ENCODE measurements at places on chromosomes 13 and 19.

DNA sequence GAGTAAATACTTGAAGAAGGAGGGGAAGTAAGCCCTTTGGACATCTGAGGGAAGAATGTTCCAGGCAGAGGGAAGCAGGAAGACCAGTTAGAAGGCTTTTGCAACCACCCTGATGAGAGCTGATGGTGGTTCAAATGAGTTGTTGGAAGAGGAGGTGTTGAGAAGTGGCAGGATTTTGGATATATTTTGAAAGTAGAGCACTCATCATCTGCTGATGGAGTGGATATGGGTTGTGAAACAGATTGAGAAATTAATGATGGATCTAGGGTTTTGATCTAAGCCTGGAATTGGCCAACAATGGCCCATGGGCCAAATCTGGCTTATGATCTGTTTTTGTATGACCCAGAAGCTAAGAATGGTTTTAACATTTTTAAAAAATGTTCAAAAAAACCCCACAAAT, 230.7 kb downstream of the NDFIP2 start:
- DNase-seq, result no peak

GRCh38 chr13:20125129-20125782, 35.6 kb downstream of the GJA3 start:
- no peak for DNase-seq

DNA sequence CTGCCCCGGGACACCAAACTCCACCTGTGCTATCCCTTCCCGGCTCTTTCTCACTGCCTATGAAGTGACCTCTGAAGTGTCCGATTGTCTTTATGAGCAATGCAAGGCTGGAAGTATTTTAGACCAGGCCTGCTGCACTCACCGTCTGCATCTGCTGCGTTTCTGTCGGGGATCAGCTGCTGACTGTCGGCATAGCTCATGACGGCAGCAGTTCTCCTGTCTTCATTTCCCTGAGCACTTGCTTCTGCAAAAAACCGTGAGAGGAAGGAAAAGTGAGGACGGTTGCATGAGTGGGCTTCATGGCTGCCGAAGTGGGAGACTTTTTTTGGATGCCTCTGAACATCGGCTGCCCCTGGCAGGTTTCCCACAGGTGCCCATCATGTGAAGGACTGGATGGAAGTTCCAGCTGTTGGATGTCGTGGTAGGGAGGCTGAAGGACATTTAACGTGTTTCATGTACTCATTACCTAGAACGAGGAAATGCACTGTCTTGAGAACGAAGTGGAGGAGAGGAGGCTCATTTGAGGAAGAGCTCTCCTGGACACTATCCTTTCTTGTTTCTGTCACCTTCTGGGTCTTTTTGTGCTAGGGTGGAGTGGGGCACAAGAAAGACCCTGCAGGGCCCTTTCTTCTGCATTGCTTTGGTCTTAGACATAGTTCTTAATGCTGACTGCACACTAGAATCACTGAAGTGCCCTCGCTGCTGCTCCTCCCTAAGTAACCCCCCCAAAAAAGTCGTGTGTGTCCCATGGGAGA, 94.7 kb downstream of the RNASEH2B start:
- no peak for DNase-seq

GRCh38 chr13:105139048-105139379, 1396.4 kb downstream of the EFNB2 start:
- no peak for DNase-seq

DNA sequence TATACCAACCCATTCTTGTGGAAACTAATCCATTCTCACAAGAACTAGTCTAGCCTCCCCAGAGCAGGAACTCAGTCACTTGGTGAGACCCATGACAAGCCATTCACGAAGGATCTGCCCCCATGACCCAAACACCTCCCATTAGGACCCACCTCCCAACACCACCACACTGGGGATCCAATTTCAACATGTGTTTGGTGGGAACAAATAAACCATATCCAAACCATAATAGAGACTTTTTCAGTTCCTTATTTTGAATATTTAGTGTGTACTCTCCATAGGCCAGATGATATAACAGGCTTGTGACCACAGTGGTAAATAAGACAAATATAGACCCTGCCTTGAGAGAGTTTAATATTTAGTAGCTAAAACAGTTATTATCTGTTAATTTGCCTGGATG, 227.5 kb upstream of the SERP2 start:
- no peak for DNase-seq

- DNase-seq, result no peak
Measured at GRCh38 chr19:47323409-47323808, 8.6 kb upstream of the C5AR2 start.

- DNase-seq, result no peak
Measured at GRCh38 chr19:6608940-6609339, 18.0 kb upstream of the CD70 start.

DNA sequence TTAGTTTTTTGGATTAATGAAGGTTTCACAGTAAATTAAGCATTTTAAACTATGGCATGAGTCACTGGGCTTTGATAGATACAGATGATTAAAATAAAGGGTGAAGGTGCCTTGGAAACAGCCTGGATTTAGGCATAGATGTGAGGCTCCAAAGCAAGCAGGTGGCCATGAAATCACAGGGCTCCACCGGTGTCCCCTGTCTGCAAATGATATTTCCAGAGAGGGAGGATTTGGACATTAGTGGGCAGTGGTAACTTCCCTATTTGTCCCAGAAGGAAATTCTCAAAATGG, 127.2 kb downstream of the COL4A1 start:
- DNase-seq, result no peak

DNA sequence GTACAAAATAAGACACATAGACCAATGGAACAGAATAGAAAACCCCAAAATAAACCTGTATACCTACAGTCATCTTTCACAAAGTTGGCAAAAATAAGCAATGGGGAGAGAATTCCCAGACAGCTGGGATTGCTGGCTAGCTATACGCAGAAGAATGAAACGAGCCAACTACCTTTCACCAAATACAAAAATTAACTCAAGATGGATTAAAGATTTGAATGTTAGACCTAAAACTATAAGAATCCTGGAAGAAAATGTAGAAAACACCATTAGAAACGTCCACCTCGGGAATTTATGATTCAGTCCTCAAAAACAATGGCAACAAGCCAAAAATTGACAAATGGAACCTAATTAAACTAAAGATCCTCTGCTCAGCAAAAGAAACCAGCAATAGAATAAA, 408.1 kb upstream of the SLITRK1 start:
- DNase-seq, result no peak

GRCh38 chr19:33440241-33440640, 66.7 kb downstream of the CEBPG start:
- no peak for DNase-seq

GRCh38 chr13:34174671-34175145, 356.8 kb downstream of the RFC3 start:
- no peak for DNase-seq

Measured in stimulated activated CD4-positive, alpha-beta T cell treated with anti-CD3 and anti-CD28 coated beads, Interleukin-12 subunit alpha, Interleukin-12 subunit beta, amount 100 ng/mL, for 24 hours (primary cell).